ENCODE measurements at places on chromosomes 11 and 22. TPM values are rescaled to one million over a fixed set of nuclear protein-coding genes. Genes with fewer than 3 reads are reported as not detected.

The GAS2L1 gene
- total RNA-seq, result 35.8 TPM

DNA sequence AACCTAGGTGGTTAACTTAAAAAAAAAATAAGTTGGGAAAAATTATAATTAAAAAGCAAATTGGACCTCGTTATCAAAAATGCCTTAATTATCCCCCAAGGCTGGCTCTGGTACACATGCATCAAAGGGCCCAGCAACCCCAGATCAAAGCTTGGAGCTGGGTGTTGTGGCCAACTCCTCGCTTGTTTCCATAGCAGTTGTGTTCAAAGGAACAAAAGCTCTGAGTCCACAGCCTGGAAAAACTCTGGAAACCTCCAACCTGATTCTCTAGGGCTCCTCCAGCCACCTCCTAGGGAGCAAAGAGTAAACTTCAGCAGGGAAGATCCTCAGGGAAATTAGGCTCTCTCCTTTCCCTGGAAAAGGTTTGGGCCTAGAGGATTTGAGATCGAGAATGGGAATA, 149.4 kb downstream of the NXPE2 start:
- no peak for DNase-seq

DNA sequence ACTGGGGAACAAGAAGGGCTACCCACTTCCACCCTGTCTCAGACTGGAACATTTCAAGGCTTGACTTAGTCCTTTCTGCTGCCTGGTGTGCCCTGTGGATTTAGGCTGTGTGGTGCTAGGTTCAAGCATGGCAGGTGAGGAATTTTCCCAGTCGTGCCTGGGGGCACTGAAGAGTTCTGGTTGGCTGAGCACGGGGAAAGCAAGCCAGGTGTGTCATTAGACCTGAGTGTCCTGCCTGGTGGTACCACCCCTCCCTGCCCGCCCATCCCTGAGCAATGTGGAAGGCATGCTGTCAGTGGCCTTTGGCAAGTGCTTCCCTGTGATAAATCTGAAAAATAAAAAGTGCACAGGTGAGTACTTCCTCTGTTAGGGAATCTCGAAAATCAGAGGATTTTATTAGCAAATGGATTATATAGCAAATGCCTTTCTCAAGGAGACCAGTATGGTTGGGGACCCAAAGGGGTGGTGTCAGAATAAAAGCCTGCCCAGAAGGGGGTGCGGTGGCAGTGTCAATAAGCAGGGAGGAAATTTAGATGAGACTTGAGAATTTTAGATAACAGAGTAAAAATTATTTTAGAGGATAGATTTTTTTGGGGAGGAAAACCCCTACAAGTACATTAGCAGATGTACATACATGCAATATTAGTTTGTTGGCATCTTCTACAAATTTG, 22.8 kb downstream of the TEAD1 start:
- DNase-seq, result no peak

GRCh38 chr11:77167111-77167626, 39.1 kb downstream of the MYO7A start:
- DNase-seq, result no peak

- no peak for DNase-seq
These were observed 23.0 kb downstream of the MOGAT2 start for GRCh38 chr11:75740681-75741080.
